ENCODE measurements at places on chromosomes 3 and 15. TPM values are rescaled to one million over a fixed set of nuclear protein-coding genes. Genes with fewer than 3 reads are reported as not detected.

UROC1 gene
- not detected for total RNA-seq

SCG5 gene
- 16.9 TPM for total RNA-seq

DNA sequence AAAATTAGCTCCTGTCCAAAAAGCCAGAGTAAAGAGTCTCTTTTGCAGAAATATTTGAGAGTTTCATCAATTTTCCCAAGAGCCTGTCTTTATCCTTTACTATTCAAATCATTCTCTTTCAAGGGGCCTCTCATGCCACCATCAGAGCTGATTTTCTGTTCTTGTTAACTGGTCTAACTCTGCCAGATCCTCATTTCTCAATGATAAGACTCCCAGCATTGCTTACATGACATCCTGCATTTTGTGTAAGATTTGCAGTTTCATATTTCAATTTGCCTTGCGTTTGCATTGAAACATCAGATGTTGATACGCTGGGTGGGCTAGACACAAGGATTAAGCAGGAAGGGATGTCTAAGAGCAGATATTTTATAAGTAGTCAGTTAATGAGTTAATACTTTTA, 228.7 kb downstream of the TBL1XR1 start:
- DNase-seq: no peak

DNA sequence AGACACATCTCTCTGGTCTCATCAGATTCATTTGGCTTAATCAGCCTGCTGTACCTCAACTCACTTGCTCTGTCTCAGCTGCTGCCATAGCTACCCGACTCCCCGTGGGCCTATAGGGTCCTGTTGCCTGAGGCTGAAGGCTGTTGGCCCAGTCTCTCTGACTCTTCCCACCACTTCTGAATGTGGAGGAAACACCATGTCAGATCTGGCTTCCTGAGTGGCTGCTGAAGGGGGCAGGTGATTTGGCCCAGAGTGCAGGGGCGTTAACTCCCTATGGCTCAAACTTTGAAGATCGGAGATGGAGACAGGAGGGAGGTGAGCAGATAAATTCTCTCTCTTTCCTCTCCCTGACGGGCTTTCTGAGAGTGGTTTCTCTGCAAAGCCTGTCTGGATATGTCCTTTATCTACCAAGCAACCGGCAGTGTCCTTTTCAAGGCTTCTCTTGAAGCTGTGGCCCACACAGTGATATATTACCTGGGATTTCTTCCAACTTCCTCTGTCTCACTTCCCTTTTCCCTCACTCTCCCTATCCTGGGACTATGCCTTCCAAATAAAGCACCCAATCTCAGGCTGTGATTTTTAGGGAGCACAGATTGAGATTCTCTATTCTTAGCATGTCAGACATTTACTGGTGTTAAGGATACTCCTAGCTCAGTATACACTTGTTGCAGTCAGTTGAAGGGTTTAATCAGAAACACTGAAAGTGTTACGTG, 334.9 kb upstream of the TBC1D5 start:
- no peak for DNase-seq

GRCh38 chr15:57544848-57545480, 46.7 kb upstream of the MYZAP start:
- DNase-seq: no peak
